ENCODE measurements at places on chromosomes 5 and 9.
A peak's percentile ranks its signal among the peaks of the same experiment; 100 is the strongest.

DNA sequence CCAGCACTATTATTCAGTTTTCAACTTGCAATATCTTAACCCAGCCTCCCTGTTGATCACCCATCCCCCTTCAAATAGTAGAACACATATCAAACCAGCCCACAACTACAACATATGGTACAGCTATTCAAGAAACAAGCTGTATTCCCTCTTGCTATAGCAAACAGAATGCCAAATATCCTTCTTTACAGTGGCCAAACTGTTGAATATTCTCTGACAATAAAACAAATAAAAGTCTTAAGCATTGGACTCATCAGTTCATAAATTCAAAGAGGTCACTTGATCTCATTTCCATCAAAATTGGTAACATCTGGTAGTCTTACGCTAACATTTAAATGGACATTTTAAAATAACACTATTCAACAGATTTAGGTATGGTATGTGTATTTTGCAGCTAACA lies 350.8 kb downstream of the EFNA5 start:
- no peak for DNase-seq

GRCh38 chr5:134174841-134175839 lies 1.6 kb downstream of the SKP1 start:
- DNase-seq = no peak

DNA sequence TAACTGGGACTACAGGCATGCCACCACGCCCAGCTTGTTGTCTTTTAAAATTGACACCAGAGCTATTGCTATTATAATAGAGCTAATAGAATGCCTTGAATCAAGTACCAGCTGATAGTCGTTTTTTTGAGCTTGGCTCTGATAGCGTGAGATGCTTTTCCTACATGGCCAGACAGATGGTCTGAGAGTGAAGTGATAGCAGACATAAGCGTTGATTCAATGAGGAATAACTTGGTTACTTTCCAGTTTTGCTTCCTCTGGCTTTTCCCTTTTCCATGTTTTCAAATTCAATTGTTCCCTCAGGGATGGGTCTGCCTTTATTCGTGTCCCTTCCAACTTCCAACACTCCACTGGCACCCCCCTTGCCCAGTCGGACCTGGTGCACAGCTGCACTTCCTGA lies 15.4 kb downstream of the AGXT2 start:
- DNase-seq = no peak

GRCh38 chr5:50667023-50667652 lies 701 bp downstream of the PARP8 start:
- DNase-seq = peak; percentile 41
